ENCODE measurements at places on chromosomes 2 and 18. TPM values are rescaled to one million over a fixed set of nuclear protein-coding genes. Genes with fewer than 3 reads are reported as not detected.

The VIT gene
- total RNA-seq, result not detected

The CYP27C1 gene
- total RNA-seq, result 6.4 TPM

The PNO1 gene
- total RNA-seq, result 29.6 TPM

The TGFA gene
- total RNA-seq, result 87.7 TPM

DNA sequence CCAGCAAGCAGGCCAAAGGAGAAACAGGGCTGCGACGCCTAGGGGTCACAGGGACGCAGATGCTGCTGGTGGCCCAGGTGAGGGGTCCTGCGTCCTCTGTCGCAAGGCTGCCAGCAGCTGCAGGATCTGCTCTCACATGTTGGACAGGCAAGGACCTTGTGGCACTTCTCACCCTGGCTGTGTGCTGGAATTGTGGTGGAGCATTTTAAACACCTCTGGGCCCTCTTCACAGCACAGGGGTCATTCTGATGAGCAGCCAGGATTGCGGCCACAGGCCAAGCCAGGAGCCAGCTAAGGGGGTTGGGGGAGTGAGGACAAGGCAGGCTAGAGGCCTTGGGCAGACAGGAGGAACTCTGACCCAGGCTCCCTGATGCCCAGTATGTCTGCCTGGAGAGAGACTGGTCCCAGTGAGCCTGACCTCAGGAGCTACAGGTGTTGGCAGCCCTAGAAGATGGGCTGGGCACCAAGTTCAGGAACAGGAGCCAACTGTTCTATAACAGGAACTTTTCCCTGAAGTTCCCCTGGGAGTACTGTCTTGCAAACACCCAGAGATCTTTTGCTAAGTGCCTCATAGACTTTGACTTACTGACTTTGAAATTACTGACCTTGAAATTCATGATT, 40.2 kb downstream of the EFR3B start:
- DNase-seq, result no peak

- DNase-seq, result peak; percentile 23
Measured at GRCh38 chr18:52288403-52289004, 51.5 kb upstream of the DCC start.

- DNase-seq, result no peak
Measured at GRCh38 chr2:179539124-179539511, 274.5 kb upstream of the SESTD1 start.

DNA sequence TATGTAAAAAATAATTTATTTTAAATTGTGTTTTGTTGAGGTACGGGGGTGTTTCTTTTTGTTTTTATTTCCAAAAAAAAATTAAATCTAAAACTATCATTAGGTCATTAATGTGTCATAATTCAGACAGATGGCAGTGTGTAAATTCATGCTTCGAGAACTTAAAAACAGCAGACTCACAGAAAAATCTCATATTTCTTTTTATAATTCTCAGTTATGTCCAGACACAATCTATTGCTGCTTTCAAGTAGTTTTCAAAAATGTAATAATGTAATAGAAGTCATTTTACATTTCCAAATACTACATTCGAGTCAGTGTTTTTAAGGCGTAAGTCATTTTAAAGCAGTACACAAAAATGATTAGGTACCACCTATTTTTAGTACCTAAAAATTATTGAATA, 14.3 kb downstream of the IKZF2 start:
- DNase-seq, result no peak

- DNase-seq, result no peak
Measured at GRCh38 chr2:66275984-66276383, 158.9 kb upstream of the MEIS1 start.

- peak; percentile 94 for DNase-seq
Measured at GRCh38 chr2:63698786-63699548, 110.2 kb downstream of the MDH1 start.

DNA sequence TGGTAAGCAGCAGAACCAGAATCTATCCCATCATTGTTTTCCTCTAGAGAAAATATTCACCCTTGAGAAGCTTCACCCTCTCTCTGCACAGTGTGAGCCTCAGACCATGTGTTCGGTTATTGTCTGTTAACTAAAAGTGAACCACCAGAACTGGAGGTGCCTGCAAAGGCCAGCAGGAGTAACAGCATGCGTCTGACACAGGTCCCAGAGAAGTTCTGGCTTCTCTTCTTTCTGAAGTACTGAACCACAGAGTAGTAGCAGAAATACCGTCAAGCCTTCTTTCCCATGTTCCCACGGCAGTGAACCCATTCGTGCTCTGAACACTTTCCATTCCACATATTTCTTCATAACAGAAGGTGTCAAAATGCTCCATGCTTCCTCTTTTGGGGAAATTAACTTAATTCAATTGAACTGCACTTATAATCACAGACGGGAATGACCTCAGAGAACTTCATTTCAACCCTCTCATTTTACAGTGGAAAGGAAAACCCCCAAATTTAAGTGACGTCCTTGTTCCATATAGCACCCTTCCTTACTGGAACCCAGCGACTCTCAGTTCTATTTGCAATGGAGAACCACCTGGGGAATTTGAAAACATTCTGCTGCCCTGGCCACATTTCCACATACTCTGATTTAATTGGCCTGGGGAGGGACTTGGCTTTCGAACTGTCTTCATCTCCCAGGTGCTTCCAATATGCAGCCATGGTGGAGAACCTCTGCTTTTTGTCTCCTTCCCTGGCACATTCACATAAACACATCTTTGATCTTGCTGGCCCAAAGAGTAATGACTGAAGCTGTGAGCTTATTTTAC, 519.1 kb downstream of the RNF144A start:
- no peak for DNase-seq

DNA sequence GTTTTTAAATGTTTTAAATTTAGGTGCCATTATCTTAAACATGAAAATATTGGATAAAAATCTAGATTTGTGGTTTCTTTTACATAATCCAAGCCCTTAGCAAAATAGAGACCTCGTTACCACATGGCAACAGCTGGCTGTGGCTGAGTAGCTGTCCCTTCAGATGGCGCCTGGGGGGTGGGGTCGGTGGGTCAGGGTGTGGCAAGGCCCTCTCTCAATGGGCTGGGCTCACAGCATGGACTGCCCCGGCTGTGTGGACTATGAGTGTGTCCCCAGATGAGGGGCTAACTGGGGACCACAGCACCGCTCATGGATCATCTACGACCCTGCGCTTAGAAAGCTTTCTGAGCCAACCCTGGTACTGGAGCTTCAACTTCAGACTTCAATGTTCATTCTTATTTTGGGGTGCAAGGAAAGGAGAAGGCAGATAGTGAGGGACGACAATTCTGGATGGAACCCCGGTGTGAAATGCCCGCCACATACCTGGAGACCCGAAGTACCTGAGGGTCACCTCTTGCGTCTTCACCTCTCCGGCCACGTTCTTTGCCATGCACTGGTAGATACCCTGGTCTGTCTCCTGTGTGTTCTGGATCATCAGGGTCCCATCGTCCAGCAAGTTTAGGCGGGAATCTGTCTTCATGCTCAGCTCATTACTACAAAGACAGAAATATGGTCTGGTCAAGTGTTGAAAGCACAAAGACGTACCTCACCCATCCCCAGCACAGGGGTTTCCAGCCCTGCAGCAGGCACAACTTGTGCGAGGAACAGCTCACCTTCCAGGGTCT, 71.0 kb downstream of the PXDN start:
- DNase-seq, result no peak

DNA sequence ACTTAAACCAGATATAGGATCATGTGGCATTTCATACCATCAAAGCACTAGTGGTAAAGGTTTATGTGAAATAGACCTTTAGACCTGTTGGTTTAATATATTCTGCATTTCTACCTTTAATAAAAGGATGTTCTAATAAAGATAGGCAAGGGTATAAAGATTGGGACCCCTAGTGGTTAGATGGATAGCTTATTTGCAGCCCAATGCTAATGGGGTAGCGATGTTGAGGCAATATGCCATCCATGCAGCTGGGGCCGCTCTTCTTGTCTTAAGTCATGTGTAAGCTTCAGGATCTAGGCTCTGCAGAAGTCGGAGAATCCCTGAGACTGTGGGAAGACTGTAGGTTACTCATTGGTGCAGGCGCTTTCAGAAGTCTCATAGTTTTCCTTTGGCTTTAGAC, 114.9 kb downstream of the ICOS start:
- no peak for DNase-seq

GRCh38 chr2:10500601-10501361, 52.7 kb upstream of the ODC1 start:
- peak; percentile 69 for DNase-seq
